Activated naive CD8-positive, alpha-beta T cell treated with anti-CD3 and anti-CD28 coated beads, Interleukin-2, amount 10 ng/mL, durations not matched to agents 7 days and 5 days (primary cell): ENCODE measurements at places on chromosomes 1 and 21. TPM values are rescaled to one million over a fixed set of nuclear protein-coding genes. Genes with fewer than 3 reads are reported as not detected.

- DNase-seq: no peak
- H3K27me3 ChIP-seq: peaks cover 14% of the 10 kb centered on the region
- no peak overlapping the region for H3K27ac ChIP-seq
- no peaks in the 10 kb centered on the region for H3K36me3 ChIP-seq
- no peak overlapping the region for H3K4me3 ChIP-seq
- H3K4me1 ChIP-seq: no peaks in the 10 kb centered on the region
Observed at GRCh38 chr1:29649189-29650040, 413.1 kb downstream of the PTPRU start.

DNA sequence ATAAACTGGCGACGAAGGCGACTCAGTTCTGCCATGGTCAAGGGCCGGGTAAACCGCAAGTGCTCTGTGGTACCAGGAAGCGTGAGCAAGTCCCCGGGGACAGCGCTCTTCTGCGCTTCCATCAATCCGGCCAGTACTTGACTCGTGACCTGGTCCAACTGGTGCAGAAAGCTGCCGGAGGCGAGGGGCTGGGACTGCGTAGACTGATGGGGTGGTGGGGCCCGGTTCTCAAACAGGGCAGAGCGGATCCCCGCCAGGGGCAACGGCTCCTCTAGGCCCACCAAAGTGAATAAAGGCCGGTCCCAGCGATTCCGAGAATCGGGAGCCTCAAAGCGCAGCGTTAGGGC, 852 bp downstream of the KTI12 start:
- peaks cover 33% of the 10 kb centered on the region for H3K4me1 ChIP-seq
- no peak for DNase-seq
- H3K36me3 ChIP-seq: peaks cover 26% of the 10 kb centered on the region
- H3K27me3 ChIP-seq: no peaks in the 10 kb centered on the region
- H3K4me3 ChIP-seq: peak overlapping the region; percentile 90

GRCh38 chr1:205535096-205535495, 30.6 kb downstream of the CDK18 start:
- no peaks in the 10 kb centered on the region for H3K27me3 ChIP-seq
- H3K36me3 ChIP-seq: no peaks in the 10 kb centered on the region

DNA sequence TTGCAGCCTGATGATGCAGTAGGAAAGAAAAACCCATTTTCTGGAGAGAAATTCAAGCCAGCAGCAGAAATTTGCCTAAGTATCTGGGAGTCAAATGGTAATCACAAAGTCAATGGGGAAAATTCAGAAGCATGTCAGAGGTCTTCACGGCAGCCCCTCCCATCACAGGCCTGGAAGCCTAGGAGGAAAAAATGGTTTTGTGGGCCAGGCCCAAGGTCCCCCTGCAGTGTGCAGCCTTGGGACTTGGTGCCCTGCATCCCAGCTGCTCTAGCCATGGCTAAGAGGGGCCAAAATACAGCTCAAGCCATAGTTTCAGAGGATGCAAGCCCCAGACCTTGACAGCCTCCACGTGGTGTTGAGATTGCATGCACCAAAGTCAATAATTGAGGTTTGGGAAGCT, 334.8 kb downstream of the PTBP2 start:
- no peaks in the 10 kb centered on the region for H3K4me1 ChIP-seq
- no peaks in the 10 kb centered on the region for H3K36me3 ChIP-seq
- no peak overlapping the region for H3K27ac ChIP-seq
- no peaks in the 10 kb centered on the region for H3K27me3 ChIP-seq

DNA sequence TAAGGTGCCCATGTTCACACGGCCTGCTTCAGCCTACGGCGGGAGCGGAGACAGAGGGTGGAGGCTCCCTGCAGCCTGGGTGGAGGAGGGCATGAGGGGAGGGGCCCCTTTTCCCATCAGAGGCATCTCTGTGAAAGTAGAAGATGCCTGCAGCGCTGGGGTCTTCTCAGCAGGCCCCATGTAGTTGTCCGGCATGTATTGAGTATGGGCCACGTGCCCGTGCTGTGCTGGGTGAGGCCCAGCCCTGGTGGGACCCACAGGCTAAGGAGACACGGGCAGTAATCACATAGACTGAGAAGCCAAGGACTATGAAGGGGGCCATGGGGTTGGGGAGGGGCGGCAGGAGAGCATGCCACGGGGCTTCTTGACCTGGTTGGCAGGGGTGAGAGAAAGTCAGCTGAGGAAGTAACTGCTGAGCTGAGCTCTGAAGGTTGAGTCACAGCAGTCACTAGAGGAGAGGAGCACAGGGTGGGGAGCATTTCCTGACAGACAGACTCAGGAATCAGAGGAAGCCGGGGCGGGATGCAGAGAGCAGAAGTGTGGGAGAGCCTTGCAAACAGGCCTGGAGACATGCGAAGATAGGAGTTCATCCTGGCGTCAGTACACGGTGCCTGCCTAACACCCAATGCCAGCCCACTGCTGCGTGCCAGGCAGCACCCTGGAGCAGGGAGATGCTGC, 21.6 kb downstream of the PSEN2 start:
- H3K27me3 ChIP-seq: no peaks in the 10 kb centered on the region
- DNase-seq: no peak
- no peaks in the 10 kb centered on the region for H3K36me3 ChIP-seq
- no peaks in the 10 kb centered on the region for H3K4me1 ChIP-seq

DNA sequence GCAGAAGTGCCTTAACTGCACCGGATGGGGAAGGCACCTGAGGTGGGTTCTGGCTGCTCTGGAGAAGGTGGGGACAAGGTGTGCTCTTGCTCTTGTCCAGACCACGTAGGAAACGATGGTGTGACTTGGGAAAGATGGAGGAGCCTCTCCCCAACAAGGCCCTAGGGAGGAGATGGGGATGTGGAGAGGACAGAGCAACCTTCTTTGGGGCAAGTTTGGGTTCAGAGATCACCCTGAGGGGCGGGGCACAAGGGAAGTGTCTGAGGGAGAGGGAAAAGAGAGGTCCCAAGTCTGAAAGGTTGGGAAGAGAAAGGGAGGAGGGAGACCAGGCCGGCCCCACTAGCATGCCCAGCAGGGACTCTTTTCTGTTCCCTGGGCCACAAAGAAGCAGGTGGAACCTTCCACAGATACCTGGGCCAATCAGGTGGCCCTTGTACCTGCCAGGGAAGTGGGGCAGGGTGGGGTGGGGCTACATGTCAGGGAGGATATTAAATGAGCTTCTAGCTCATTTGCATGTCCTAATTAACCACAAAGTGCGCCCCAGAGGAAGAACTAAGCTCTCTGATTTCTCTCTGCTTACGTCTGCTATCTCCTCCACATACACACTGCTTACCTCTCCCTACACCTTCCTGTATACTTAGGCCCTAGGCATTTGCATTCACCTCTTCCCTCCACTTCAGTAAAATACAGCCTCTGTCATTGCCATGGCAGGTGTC, 15.9 kb downstream of the INKA2 start:
- no peaks in the 10 kb centered on the region for H3K36me3 ChIP-seq
- H3K4me1 ChIP-seq: peaks cover 5% of the 10 kb centered on the region
- no peaks in the 10 kb centered on the region for H3K27me3 ChIP-seq
- no peak overlapping the region for H3K4me3 ChIP-seq
- no peak overlapping the region for H3K27ac ChIP-seq
- DNase-seq: no peak

DNA sequence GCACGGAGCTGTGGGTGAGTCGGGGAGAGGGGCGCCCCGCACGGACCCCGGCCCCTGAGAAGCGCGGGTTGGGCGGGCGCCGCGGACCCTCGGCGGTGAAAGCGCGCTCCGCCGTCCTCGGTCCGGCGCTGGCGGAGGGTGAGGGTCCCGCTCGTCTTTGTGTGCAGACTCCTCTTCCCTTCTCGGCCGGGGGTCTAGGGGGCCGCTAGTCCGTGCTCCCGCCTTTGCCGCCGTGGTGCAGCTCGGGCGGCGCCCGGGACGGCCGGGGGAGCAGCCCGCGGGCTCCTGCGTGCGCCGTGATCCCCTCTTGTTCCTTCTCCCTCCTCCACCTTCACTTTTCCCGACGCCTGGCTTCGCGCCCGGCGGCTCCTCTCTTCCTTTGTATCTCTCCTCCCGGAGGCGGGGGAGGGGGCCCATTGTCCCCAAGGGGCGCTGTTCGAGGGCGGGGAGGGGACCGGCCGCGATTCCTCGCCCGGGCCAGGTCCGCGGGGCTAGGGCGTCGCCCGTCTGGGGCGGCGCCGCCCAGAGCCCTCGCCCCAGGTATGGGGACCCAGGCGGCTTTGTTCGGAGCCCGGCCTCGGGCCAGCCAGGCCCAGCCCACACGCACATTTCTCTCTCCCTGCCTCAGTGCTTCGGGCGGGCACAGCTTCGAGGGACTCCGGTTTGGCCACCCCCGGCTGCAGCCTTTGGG, 519 bp downstream of the FNBP1L start:
- H3K36me3 ChIP-seq: no peaks in the 10 kb centered on the region
- peaks cover 71% of the 10 kb centered on the region for H3K27me3 ChIP-seq
- peak; percentile 36 for DNase-seq

DNA sequence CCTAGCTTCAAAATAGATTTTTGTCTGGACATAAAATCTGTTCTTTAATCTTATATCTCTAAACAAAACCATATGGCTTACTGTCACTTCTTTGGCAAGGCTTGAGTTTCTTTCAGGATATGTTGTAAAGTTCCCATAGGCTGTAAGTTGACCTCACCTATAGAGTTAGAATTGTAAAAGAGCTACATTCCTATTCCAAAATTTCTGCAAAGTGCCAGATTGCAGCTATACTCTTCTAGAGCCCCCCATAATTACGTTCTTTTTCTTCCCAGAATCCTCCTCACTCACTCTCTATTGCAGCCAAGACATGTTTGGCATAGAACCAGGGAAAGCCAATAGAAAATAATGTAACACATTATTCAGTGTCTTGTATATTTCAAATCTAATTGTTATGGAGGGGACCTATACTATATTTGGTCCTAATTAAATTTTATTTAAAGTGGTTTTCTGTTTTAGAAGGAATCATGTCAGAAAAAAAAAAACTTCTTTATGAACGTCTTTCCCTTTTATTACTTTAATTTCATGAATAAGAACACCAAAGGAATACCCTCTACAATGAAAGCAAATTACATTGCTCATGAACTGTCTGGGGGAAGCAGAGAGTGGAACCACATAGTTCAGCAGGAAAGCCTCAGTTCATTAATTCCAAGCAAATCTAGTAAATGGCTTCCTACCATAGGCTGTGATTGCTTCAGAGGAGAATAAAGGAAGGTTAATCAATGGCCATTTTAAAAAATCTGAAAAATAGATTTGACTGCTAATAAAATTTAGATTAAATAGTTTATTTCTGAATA, 22.3 kb downstream of the CTTNBP2NL start:
- H3K4me3 ChIP-seq: no peak overlapping the region
- no peak for DNase-seq
- H3K36me3 ChIP-seq: no peaks in the 10 kb centered on the region
- no peak overlapping the region for H3K27ac ChIP-seq
- H3K4me1 ChIP-seq: no peaks in the 10 kb centered on the region

DNA sequence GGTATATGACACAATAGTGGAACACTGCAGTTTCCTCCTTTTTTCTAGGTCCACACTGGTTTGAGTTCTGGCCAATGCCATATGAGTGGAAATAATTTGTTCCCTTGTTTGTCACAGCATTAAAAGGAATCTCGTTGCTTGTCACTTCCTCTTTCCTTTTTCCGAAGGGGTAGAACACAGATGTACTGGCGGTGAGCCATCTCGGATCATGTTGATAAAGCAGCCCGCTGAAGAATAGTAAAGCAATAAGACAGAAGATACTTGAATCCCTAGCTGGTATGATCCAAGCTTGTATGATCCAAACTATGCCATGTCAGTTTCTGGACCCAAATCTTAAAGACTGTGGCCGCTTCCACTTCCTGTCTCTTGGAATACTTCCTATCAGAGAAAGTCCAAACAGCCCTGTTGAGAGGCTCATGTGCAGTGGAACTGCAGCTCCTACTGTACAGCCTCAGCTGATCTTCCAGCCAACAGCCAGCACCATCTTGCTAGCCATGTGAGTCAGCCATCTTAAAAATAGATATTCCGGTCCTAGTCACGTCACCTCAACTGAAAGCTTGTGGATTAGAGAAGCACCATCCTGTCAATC, 40.3 kb downstream of the CFHR5 start:
- H3K27ac ChIP-seq: no peak overlapping the region
- no peak for DNase-seq
- no peaks in the 10 kb centered on the region for H3K4me1 ChIP-seq
- H3K36me3 ChIP-seq: no peaks in the 10 kb centered on the region
- no peak overlapping the region for H3K4me3 ChIP-seq

DNA sequence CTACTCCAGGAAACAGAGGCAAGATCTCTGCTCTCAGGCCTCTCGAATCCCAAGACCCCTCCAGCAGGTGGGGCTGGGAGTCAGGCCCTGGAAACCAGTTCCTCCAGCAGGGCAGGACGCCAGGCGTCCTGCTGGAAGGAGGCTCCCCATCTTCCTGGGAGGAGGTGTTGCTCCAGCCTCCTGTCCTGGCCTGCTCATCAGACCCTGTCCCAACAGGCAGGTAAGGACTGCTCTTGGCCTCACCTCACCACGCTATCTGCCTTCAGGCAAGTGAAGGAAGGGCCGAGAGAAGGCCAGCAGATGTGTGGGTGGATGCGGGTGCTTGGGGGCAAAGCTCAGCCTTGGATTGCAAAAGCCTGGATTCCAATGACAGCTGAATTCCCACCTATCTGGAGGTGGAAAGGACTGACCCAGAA, 82.9 kb downstream of the SSBP3 start:
- no peaks in the 10 kb centered on the region for H3K27me3 ChIP-seq
- peaks cover 9% of the 10 kb centered on the region for H3K36me3 ChIP-seq
- H3K27ac ChIP-seq: no peak overlapping the region
- H3K4me1 ChIP-seq: peaks cover 18% of the 10 kb centered on the region
- DNase-seq: no peak

DNA sequence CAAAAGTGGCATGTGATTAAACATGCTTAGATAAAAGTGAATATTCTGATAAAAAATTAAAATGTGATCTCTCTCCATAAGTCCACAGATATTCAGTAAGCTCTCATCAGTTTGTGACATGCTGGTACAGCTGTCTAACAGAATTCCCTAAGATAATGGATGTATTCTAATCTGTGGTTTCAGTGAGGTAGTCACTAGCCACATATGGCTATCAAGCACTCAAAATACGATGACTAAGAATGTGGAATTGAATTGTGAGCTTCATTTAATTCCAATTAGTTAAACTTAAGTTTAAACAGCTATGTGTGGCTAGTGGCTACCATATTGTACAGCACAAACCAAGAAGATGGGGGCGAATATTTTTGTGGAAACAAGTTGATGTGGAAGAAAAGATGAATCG, 4.1 kb upstream of the REG4 start:
- peaks cover 48% of the 10 kb centered on the region for H3K27me3 ChIP-seq
- H3K27ac ChIP-seq: no peak overlapping the region
- H3K4me3 ChIP-seq: no peak overlapping the region
- no peak for DNase-seq

DNA sequence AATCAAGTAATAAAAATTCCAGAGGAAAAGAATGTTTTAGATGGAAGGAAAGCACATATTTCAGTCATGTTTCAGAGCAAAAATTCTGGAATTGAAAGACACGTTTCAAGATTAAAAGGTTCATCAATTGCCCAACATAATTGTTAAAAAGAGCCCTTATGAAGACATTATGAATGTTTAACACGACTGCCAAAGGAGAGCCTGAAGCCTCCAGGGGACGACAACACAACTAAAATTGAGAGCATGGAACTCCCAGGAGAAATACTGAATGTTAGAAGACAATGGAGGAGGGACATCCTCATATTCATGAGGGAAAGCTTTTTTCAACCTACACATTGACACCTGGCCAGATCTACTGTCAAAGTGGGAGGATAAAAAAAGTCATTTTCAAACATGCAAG, 16.0 kb downstream of the OR2T11 start:
- DNase-seq: no peak
- no peaks in the 10 kb centered on the region for H3K27me3 ChIP-seq
- H3K36me3 ChIP-seq: no peaks in the 10 kb centered on the region
- H3K4me3 ChIP-seq: no peak overlapping the region

Gene LCE3E
- total RNA-seq: not detected

Gene C1orf185
- total RNA-seq: not detected

Gene PLCH2
- total RNA-seq: 28.2 TPM

Gene FAM89A
- total RNA-seq: 6.7 TPM

Gene TSPEAR
- total RNA-seq: not detected

Gene CGN
- total RNA-seq: 0.33 TPM
